ENCODE measurements at places on chromosomes 3 and 15.

GRCh38 chr3:139285691-139286090 is 58.1 kb upstream of the MRPS22 start:
- DNase-seq: no peak

- peak; percentile 73 for DNase-seq
Measured at GRCh38 chr15:69576035-69576526, 123.5 kb downstream of the RPLP1 start.

DNA sequence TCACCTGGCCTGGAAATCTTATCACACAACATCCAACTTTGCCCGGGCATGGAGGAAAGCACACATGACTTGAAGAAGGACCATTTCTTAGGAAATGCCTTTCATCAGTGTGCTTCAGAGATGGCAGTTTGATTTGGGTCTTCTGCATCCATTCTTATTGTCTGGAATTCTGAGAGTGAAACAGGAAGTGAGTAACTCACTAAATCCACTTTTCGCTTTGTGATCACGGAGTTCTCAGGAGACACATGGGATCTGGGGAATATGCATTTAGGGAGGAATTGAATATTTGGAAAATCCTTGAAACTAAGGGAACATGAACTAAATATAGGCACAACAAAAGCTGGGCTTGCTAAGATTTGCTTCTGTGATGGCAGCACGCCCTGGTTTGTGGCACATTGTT is 212.5 kb upstream of the FEZF2 start:
- DNase-seq: no peak

- peak; percentile 34 for DNase-seq
Measured at GRCh38 chr15:92655178-92655995, at the start of gene FAM174B. Gene FAM174B (minus strand): TSS chr15:92655775.

DNA sequence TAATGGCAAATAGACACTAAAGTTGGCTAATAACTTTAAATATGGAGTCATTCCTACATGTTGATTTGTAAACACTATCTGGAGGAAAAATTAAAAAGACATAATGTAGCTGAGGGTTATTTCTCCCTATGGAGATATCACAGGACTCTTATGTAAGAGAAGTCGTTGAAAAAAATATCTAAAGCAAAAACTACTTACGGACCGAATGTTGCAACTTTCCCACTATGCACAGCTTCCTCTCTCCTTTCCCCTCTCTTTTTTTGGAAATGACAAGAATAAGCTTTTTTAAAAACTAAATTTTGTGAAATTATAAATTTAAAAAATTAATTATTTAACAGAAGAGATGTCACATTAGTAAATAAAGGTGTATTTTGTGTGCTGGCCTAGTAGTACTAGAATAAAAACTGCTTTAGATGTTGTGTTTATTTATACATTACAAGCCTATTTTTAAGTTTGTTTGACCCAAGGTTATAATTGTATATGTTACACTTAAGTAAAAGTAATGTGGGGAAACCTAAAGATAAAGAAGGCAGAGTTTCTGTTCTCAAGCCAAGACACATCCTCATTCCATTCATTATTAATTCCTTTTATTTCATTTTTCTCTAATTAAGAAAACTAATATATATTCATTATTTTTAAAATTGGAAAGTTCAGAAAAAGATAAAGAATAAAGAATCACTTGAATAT is 20.7 kb upstream of the PPARG start:
- no peak for DNase-seq

DNA sequence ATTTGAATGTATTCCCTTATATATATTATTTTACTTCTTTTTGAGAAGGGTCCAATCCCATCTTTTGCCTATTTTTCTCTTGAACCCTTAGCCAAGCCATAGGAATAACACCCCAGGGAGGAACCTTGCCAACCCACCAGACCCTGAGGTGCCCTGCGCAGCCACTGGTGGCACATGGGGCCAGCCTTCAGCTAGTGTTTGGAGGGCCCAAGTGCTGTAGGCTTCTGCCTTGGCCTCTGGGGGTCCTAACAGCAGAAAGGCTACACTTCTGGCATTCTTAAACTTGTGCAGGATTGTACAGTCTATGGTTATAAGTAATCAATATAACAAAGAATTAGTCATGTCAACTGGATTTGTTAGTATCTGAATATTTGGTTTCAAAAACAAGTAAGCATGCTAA is 34.5 kb downstream of the RUVBL1 start:
- DNase-seq: no peak

GRCh38 chr3:28949580-28949979 is 331.3 kb upstream of the RBMS3 start:
- no peak for DNase-seq

GRCh38 chr3:120850381-120851295 is 57.4 kb upstream of the STXBP5L start:
- DNase-seq: no peak

GRCh38 chr3:115162759-115163158 is 15.7 kb upstream of the ZBTB20 start:
- DNase-seq: no peak

DNA sequence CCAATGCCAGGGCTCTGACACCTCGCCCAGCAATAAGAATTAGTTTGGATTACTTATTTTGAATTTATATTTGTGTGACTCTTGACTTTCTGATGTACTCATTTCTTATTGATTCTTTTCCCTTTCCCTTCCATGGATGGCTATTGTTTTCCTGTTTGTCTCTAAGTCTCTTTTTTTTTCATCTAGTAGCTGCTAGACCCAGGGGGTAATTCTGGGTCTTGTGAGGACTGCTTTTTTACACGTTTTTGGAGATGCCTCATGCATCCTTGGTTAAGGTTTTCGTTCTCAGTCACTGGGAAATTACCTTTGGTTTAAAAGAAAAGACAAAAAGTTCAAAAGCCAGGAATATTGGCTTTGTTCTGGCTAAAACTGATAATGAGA is 70.2 kb upstream of the STRIT1 start:
- DNase-seq: no peak

DNA sequence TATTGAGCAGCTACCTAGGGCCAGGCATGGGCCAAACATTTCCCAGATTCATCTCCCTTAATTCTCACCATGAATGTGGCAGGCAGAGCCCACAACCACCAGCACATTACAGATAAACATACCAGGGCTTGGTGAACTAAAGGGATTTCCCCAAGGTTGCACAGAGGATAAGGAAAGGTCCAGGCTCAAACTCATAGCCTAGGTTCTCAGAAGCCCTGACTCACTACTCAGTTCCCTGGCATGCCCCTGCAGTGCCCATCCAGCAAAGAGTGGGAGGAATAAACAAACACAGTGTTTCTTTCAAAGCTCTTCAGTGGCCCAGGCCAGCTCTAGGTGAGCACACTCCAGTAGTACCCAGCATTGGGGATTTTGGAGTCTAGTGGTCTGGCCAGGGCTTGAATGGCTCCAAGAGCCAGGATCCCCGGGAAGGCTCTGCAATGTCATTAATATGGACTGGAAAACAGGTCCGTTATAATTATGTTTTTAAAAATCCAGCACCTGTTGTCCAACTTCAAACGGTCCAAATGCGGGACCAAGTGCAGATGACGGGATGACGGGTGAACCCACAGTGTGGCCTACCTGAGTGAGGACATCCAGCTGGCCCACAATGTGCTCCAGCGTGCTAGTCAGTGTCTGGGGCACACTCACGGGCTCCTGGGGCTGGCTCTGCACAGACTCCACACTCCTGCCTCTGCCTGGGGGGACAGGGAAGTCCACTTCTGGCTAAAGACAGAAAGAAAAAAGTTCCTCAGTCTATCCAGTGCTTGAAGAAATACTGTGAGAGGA is 39.8 kb upstream of the DUSP7 start:
- no peak for DNase-seq

GRCh38 chr3:140505213-140505612 is 172.7 kb upstream of the TRIM42 start:
- no peak for DNase-seq

- DNase-seq: peak; percentile 43
Measured at GRCh38 chr3:14425581-14426304, 23.3 kb downstream of the SLC6A6 start.

DNA sequence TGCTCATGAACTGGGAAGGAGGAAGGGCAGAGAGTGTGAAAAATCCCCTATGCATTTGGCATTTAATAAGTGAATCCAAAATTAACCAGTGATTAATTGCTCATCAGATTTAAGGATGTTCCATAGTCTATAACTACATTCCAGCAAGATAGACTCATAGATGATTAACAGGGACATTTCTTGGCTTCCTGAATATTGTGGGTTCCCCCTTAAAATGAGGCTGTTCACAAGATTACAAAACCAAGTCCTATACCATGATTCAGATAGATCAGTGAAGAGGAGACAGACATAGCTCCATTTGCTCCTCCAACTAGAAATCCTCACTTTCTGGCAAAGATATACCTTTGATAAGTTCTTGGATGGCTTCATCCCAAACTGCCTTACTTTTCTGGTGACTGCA is 15.4 kb downstream of the RASGRP1 start:
- no peak for DNase-seq

DNA sequence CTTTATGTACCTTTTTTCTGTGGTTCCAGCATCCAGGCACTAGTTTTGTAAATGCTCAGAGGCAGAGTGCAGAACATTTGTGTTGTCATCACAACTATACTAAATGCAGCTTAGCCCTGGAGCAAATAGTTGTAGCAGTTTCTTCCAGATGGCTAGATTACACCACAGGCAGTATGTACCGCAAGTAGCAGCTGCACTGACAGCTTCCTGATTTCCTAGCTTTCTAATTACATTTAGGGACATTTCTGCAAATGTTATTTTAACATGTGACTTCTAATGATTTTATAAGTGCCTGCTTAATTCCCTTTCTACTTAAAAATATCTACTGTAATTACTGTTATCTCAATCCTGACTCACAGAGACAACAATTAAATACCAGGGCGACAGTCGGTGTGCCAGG is 106.5 kb downstream of the NR2E3 start:
- no peak for DNase-seq

- DNase-seq: no peak
Measured at GRCh38 chr3:76311941-76312340, 526.6 kb upstream of the ZNF717 start.

DNA sequence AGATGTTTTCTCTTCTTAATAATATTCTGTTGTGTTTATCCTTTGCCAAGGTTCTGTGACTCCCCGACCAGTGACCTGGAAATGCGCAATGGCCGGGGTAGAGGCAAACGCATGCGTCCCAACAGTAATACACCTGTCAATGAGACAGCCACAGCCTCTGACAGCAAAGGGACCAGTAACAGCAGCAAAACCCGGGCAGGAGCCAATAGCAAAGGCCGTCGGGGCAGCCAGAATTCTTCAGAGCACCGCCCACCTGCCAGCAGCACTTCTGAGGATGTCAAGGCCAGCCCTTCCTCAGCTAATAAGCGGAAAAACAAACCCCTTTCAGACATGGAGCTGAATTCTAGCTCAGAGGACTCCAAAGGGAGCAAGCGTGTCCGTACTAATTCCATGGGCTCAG is 101.5 kb downstream of the RBPMS2 start:
- no peak for DNase-seq

GRCh38 chr3:42515391-42515916 is 13.0 kb downstream of the VIPR1 start:
- DNase-seq: no peak

- DNase-seq: no peak
Measured at GRCh38 chr3:52495777-52496602, 852 bp downstream of the STAB1 start.

DNA sequence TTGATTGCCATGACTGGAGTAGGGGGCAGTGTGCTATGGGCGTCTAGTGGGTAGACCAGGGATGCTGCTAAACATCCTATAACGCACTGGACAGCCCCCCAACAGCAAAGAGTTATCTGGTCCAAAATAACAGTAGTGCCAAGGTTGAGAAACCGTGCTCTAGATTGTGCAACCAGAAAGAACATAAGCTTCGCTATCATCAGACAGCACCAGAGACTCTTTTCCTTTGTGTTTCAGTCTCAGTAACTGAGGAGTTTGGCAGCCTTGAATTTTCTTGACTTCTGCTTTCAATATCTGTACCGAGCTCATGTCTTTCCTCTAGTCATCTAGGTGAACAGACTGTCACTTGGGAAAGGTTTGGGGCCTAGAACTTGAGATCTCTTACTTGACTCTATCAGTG is 8.8 kb downstream of the ARID3B start:
- DNase-seq: no peak

DNA sequence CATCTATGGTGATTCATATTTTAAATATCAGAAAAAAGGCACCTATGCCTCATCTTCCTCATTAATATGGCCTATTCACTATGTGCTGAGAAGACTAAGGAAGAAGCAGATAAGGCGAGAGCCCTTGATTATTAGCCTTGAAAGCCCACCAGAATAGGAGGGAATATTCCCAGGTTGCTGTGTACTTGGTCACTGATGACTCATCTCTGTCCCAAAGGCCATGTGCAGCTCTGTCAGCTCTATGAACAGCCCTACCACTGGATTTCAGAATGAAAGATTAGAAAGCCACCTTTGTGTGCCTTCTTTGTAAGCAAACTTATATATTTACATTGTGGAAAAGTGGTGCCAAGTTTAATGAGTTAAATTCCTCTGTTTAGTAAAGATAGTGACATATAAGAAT is 211.5 kb downstream of the NFKBIZ start:
- DNase-seq: no peak

DNA sequence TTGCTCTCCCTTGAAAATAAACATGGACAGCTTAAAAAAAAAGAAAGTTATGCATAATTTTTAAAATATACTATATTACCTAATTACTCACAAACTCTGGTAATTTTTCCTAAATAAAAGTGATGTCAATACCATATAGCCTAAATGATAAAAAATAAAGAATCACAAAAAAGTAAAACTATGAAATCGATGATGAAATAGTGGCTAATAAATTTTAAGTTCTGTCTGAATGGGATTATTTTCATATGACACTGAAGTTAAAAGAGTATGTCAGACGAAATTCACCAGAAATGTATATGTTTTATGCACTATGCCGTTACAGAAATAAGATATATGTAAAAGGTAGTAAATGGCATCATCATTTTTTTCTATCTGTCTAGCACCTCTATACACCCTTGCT is 51.4 kb downstream of the FSIP1 start:
- no peak for DNase-seq

DNA sequence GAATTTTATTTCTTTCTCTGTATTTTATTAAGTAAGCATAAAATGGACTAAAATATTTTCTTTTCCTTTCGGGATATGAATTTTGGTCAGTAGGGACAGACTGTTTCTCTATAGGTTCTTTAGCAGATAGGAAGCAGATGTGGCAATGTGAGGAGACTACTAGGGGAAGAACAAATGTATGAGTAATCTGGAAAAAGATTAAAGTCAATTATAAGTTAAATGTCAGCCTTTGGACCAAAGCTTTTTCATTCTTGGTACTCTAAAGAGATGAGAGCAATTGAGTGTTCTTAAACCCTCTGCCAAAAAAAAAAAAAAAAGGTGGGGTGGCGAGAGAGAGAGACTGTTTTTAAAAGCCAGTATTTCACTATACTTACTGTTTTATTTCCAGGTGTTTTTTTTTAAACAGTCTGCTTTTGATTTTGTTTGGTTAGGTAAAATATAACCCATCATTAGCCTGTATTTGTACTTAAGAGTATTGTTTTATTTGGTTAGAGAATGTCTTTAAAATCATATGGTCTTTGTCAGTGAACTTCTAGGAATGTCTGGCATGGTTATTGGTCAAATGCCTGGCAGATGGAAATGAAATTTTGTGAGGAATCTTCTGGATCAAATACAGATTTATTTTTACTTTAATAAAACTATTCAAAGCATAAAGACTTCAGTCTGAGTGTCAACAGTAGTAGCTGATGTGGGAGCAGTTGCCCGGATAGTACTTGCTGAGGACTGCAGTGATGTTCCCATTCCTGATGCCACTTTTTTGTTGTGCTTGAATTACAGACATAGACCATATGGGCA is 63.8 kb downstream of the LRRC49 start:
- no peak for DNase-seq

GRCh38 chr15:70142072-70142321 is 44.3 kb upstream of the TLE3 start:
- no peak for DNase-seq

GRCh38 chr15:53416219-53416940 is 343.1 kb downstream of the WDR72 start:
- no peak for DNase-seq

Data from activated CD8-positive, alpha-beta memory T cell treated with anti-CD3 and anti-CD28 coated beads, Interleukin-2, amount 50 U/mL, for 4 hours (primary cell).